ENCODE measurements at places on chromosomes 7 and 10.

DNA sequence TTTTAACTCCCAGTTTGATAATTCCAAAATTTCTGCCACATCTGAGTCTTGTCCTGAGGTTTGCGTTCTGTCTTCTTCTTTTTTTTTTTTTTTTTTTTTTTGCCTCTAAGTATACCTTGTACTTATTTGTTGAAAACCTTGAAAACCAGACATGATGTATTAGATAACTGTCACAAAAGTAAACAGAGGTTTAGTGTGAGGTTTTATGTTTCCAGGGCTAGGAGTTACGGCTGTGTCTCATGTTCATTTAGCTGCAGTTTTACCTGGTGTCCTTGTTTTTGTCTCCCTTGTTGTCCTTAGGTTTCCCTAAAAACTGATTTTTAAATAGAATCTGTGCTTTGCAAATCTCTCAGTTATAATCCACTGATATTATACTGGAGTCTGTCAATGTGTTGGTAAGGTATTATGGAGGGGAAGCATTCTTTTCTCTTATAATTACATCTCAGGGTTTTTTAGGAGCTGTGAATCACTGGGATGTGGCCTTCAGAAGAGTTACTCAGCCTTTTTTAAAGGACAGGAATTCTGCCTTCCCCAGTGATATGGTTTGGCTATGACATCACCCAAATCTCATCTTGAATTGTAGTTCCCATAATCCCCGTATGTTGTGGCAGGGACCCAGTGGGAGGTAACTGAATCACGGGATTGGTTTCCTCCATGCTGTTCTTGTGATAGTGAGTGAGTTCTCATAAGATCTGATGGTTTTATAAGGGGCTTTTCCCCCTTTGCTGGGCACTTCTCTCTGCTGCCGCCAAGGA is 95.0 kb downstream of the CDCA7L start:
- DNase-seq = no peak

DNA sequence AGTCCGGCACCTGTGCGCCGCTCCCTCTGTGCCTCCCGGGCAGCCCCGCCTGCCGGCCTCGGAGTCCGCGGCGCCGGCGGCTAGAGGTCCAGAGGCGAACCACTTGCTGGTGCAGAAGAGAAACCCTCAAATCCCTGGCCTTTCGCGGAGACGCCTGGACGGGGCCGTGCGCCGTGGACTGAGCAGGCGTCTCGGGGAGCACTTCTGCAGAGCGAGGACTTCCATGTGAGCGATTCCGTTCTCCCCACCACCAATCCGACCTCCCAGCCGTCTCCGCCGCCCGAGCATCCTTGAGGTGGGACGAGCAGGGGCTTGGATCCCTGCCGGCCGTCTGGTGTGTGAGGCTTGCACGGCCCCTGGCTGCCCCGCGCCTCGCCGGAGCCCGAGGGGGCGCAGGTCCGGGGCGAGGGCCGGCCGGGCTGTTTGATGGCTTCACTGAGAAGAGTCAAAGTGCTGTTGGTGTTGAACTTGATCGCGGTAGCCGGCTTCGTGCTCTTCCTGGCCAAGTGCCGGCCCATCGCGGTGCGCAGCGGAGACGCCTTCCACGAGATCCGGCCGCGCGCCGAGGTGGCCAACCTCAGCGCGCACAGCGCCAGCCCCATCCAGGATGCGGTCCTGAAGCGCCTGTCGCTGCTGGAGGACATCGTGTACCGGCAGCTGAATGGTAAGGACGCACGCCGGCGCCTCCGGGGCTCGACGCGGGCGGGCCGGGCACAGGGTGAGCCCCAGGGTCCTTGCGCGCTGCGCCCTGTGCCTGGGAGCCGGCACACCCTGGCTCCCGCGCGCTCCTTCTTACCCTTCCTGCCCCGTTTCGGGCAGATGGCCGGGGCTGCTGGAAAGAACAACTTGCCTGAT is 660 bp downstream of the GALNT17 start:
- DNase-seq = no peak

- DNase-seq = no peak
Observed at GRCh38 chr10:114195079-114195478, 15.9 kb downstream of the TDRD1 start.

DNA sequence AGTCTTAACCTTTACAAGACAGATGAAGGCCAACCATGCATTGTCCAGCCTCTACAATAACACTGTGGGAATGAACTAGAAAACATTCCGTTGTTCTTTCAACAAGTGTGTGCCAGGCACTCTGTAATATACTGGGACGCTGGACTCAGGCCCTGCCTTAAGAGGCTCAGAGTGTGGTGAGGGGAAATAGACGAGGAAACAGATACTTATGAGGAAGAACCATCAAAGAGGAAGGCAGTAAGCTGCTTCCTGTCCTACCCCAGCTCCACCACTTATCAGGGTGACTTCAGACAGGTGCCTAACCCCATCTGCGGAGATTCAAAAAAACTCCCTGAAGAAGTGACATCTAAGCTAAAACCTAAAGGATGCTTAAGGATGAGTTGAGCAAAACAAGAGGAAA is 8.9 kb upstream of the TRIM8 start:
- no peak for DNase-seq

GRCh38 chr10:12063483-12063818 is 5.3 kb upstream of the DHTKD1 start:
- no peak for DNase-seq

- DNase-seq = no peak
Observed at GRCh38 chr10:22436526-22436892, 91.2 kb downstream of the SPAG6 start.

GRCh38 chr10:90227786-90228185 is 526.4 kb downstream of the KIF20B start:
- DNase-seq = no peak

GRCh38 chr7:158973440-158973839 is 117.1 kb downstream of the DYNC2I1 start:
- DNase-seq = peak; percentile 31

GRCh38 chr7:41149576-41149975 is 553.3 kb downstream of the INHBA start:
- no peak for DNase-seq

DNA sequence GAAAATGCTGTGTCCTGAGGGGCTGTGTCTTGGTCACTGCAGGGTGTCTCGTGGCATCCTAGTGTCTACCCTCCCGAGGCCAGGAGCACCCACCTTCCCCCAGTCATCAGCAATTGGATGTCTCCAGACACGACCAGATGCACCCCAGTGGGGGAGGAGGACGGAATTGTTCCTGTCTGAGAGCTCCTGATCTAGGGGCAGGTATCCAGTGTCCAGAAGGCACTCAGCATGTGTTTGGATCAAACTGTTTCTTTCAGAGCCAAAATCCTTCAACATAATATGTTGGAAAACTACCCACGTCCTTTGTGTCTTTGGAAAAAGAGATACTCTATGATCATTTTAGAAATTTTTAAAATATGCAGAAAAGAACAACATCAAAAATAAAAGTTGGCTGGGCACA is 16.9 kb downstream of the PRKRIP1 start:
- DNase-seq = no peak

GRCh38 chr7:76357475-76358010 is 1.2 kb downstream of the YWHAG start:
- DNase-seq = no peak

- no peak for DNase-seq
Observed at GRCh38 chr7:7510794-7511193, 24.9 kb downstream of the COL28A1 start.

- DNase-seq = no peak
Observed at GRCh38 chr10:17081431-17081830, 48.2 kb downstream of the CUBN start.

GRCh38 chr10:53315709-53316108 is 543.1 kb upstream of the MBL2 start:
- no peak for DNase-seq

DNA sequence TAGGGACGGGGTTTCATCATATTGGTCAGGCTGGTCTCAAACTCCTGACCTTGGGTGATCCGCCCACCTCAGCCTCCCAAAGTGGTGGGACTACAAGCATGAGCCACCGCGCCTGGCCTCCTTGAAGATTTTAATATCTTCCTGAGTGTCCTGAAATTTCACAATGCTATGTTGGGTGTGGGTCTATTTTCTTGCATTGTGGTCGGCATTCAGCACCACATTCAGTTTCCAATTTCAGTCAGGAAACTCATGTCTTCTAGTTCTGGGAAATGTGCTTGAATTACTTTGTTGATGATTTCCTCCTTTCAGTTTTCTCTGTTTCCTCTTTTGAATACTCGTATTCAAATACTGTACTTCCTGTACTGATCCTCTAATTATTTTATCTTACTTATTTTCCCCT is 49.3 kb upstream of the IL6 start:
- DNase-seq = no peak

DNA sequence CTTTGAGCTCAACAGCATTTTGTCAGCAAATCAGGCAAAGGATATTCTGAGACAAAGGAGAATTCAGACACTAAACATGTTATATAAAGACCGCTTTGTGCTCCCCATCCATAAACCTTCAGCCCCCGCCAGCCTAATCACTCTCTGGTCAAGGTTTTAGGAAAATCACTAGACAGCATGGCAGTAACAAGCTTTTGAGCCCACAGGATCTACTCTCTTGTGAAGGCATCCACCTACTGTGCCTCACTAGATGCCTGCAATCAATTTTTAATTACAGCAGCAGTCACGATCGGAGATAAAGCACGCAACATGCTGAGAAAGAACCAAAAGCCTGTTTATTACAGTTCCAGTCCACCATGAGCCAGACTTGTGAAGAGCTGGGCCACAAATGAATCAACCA is 19.1 kb downstream of the PDE1C start:
- no peak for DNase-seq

- DNase-seq = peak; percentile 74
Observed at GRCh38 chr7:50359995-50360925, 55.7 kb downstream of the IKZF1 start.

DNA sequence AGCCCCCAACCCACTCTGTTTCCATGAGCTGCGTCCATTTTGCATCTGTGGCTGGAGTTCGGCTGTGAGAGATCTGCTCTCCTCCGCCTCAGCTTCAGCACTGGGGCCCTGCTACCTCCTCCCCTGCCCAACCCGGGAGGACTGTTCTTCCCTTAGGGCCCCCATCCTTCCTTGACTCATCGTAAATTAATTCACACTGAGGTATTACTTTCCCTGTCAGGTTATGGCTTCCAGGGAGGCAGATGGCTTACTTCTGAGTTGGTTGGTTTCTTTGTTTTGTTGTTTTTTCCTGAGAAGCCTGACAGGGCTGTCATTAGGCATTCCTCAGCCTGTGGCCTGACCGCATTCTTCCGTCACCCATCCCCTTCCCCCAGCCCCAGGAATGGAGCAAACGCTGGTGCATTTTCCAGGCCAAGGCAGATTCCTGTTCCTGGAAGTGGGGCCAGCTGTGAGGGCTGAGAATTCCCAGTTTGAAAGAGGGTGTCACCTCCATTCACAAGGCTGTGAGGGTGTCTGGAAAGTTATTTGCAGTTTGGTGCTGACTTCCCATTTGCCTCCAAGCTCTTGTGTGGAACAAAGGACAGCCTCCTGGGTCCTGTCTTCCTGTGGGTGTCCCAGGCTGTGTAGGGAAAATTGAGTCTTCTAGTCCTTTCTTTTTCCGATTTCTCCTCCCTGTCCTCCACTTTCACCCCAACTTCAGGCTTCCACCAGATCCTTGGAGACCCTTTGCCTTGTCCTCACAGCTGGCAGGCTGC is 11.7 kb downstream of the CPA5 start:
- DNase-seq = no peak

All from T-helper 2 cell treated with Interferon-gamma antibody and Interleukin-4, amounts not matched to agents 5 μg/mL and 100 μg/mL, for 36 hours (primary cell).